Thyroid gland (tissue), 4 donors: ENCODE measurements at places on chromosomes 6 and 20. TPM values are rescaled to one million over a fixed set of nuclear protein-coding genes. Genes with fewer than 3 reads are reported as not detected.

Gene NPEPL1
- total RNA-seq, result 56.0 TPM

Gene GLYATL3
- not detected for total RNA-seq

Gene CDH4
- 0.29 TPM for total RNA-seq

Gene SNAI1
- 9.9 TPM for total RNA-seq

Gene MOG
- not detected for total RNA-seq

Gene EYA2
- total RNA-seq, result 17.1 TPM

Gene ZBTB12
- total RNA-seq, result 1.9 TPM

Gene PBOV1
- total RNA-seq, result not detected

Gene TMX4
- total RNA-seq, result 49.0 TPM

Gene ANKRD6
- 18.2 TPM for total RNA-seq

Gene PLCB4
- 65.6 TPM for total RNA-seq

Gene TRAPPC3L
- total RNA-seq, result not detected

Gene GNMT
- total RNA-seq, result 0.98 TPM

Gene RAET1L
- total RNA-seq, result not detected

Gene PRR18
- not detected for total RNA-seq

Gene PRRT1
- 0.67 TPM for total RNA-seq

Gene USP49
- 13.5 TPM for total RNA-seq

Gene LY86
- 2.8 TPM for total RNA-seq

Gene GJA1
- 180 TPM for total RNA-seq

Gene IL17F
- total RNA-seq, result not detected

Gene OR2B6
- total RNA-seq, result not detected

Gene DNAH8
- 0.04 TPM for total RNA-seq

Gene ADGRB3
- total RNA-seq, result 3.0 TPM
